NCI-H460 (cell line): ENCODE measurements at places on chromosomes 7 and 10.

DNA sequence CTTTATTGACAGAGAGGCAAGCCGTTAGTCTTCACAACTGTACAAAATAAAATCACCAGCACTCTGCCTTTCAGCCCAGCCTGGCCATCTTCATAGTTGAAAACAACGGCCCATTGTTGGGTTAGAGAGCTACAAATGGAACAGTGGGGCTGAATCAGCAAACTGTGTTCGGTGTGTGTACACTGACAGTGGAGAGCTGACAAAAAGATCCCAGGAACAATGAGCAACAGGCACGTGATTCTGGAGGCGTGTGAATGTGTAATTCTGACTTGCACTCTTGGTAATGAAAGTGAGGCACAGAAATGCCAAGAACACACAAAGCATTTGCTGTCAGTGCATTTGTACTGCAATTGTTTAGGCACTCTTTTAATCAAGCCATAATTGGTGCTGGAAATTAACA lies 303.7 kb downstream of the WDR11 start:
- DNase-seq, result no peak

GRCh38 chr7:40200791-40201190 lies 66.0 kb downstream of the SUGCT start:
- DNase-seq, result no peak

- DNase-seq, result peak; percentile 8
Observed at GRCh38 chr10:13526948-13527863, 1.6 kb downstream of the BEND7 start.

GRCh38 chr7:99016196-99016595 lies 127.7 kb downstream of the SMURF1 start:
- no peak for DNase-seq

- DNase-seq, result no peak
Observed at GRCh38 chr10:128751284-128751683, 625.1 kb upstream of the MKI67 start.

- no peak for DNase-seq
Observed at GRCh38 chr10:77548157-77548556, 89.5 kb downstream of the KCNMA1 start.

DNA sequence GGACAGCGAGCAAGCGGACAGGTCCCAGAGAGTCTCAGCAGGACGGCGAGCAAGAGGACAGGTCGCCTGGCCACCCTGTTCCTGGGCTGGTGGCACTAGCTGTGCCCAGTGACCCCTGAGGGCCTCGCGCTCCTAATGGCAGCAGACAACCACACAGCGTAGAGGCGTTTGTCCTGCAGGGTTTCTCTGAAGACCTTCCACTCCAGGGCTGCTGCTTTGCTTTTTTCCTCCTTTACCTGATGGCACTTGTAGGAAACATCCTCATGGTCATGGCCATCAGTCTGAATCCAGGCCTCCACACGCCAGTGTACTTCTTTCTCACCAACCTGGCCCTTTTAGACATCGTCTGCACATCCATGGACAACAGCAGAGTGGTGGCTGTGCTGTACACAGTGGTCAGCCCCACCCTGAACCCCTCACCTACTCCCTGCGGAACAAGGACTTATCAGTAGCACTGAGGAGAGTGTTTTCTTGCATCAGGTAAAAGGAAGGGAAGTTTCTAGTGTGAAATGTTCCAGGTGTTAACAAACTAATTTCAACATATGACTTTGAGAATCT lies 27.4 kb downstream of the SCART1 start:
- no peak for DNase-seq

GRCh38 chr10:107160866-107161265 lies 3.6 kb downstream of the SORCS1 start:
- no peak for DNase-seq

- no peak for DNase-seq
Observed at GRCh38 chr7:42914421-42915045, 2.7 kb upstream of the C7orf25 start.

DNA sequence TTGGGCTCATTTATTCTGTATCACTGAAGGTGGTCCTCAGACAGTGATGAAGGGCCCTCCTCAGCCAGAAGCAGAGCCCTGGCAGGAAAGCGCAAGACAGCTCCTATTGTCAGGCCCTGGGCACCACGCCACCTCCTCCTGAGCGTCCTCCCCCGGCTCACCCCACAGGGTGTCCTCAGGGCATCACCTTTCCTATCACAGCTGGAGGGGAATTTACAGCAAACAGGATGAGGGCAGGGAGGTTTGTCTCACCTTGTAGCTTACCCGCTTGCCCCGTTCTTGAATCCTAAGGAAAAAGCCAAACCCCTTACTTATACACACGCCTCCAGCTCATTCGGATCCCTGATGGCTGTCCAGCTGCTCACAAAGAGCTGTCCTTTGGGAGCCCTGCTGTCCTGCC lies 50.2 kb upstream of the LANCL2 start:
- no peak for DNase-seq

DNA sequence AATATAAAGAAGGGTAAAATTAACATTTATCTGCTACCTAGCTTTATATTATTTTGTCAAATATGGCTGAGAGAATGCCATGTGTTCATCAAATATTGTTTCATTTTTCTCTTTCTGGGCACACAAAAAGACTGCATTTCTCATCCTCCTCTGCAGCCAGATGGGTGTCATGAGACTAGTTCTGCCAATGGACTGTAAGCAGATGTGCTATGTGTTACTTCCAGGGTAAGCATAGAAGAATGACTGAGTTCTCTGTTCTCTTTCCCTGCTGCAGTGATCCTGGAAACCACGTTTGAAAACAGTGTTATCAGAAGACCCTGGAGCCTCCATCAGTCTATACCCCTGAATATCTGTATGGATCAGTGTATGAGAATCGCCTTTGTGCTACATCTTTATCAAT lies 24.1 kb upstream of the SLK start:
- no peak for DNase-seq

- DNase-seq, result no peak
Observed at GRCh38 chr7:76037310-76037709, 10.5 kb downstream of the STYXL1 start.

DNA sequence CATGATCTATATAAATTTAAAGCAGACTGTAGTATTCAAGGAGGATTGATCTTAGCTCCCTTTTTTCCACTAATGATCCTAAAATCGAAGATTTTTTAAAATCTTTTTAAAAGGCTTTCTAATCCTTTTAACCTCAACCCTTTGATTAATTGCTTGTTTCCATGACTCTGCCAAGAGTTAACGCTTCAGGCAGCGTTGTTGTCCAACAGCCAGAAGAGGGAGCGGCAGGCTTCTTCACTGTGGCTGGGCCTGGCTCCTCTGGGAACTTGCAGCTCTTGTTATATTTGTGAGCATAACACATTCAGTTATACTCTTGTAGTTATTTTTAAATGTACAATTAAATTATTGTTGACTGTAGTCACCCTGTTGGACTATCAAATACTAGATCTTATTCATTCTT lies 26.3 kb downstream of the CRCP start:
- DNase-seq, result peak; percentile 7

- no peak for DNase-seq
Observed at GRCh38 chr10:113127901-113128283, 177.8 kb downstream of the TCF7L2 start.

GRCh38 chr7:51700593-51701215 lies 384.1 kb upstream of the COBL start:
- DNase-seq, result no peak

DNA sequence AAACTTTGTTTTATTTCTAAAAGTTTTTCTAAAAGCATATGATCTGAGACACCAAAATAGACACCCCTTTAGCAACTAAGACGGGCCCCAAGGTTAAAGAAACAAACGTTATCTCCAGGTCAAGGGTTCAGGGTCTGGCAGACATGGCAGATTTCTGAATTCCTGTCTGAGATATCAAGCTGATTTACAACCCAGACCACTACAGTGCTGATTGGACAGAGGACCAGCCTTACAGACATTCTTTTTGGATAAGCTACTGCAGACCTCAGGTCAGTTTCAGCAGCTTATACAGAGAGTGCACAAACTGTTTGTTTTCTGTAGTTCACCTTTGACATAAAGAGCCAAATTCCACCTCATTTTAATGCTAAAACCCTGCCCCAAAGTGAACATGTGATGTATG lies 34.8 kb downstream of the SVOPL start:
- no peak for DNase-seq

GRCh38 chr7:147279964-147280374 lies 1163.4 kb downstream of the CNTNAP2 start:
- no peak for DNase-seq

GRCh38 chr7:24873944-24874343 lies 106.0 kb downstream of the OSBPL3 start:
- no peak for DNase-seq

- peak; percentile 68 for DNase-seq
Observed at GRCh38 chr7:92833766-92834506, 2.4 kb downstream of the CDK6 start.

DNA sequence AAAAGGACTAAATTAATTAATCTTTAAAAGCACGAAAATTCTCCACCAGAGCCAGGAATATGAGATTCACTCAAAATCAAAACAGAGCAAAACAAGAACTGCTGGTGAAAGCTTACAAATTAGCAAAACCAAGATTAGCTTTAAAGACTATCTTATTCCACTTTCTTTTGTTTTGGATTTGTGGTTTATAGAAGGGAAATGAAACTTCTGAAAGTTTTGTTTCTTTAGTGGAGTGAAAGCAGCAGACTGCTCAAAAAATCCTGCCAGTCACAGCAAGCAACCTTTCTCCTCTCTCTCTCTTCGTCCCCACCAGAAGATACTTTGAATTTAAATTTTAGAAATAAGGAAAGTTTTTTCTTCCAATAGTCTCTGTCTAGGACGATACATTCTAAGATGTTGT lies 7.8 kb downstream of the ACTA2 start:
- no peak for DNase-seq

- no peak for DNase-seq
Observed at GRCh38 chr7:71403202-71403946, 271.4 kb downstream of the GALNT17 start.

DNA sequence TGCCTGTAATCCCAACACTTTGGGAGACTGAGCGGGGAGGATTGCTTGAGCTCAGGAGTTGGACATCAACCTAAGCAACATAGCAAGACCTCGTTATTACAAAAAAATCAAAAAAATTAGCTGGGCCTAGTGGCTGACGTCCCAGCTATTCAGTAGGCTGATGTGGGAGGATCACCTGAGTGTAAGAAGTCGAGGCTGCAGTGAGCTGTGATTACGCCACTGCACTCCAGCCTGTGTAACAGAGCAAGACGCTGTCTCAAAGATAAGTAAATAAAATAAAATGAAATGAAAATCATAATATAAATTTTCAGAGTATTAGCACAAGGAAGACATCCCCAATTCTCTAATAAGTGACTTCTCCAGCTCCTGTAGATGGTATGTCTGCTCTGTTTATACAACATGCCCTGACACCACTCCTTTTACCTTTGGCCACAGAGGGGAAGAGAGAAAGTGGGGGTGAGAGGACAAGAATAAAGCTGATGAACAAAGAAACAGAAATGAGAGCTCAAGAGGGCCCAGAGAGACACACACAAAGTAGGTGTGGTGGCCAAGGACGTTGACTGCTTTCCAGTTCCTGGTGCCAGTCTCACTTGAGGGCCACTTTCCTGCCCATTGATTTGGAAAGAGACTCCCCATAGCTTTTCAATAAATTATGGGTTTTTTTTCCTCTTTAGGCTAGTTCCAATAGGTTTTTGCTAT lies 62.9 kb downstream of the PTTG1IP2 start:
- no peak for DNase-seq

DNA sequence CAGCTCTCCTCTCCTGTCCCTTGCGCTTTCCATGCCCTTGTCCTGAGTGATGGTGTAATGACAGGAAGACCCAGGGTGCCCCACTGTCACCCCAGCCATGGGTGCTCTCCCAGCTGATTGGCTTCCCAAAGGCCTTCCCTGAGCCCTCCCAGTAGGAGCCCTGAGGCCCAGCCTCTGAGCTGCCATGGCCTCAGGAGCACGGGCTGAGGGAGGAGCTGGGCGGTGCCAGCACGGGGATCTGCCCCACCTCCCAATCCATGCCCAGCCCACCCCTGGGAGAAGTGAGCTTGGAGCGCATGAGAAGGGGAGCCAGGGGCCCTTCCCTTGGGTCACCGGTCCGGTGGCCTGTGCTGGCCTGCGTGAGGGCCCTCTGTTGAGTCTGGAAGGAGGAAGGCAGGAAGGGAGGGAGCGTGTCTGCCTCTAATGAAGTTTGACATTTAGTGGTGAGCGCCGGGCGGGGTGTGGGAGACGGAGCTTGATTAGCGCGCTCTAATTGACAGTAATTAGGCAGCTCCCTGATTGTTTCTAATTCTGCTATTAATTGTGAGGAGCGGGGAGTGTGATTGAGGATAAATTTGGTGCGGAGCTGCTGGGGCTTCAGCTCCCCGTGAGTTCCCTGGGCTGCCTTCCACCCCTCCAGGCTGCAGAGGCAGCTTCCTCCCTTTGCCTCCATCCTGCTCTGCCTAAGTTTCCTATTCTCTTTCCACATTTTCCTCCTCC lies 28.3 kb downstream of the GBX1 start:
- no peak for DNase-seq

DNA sequence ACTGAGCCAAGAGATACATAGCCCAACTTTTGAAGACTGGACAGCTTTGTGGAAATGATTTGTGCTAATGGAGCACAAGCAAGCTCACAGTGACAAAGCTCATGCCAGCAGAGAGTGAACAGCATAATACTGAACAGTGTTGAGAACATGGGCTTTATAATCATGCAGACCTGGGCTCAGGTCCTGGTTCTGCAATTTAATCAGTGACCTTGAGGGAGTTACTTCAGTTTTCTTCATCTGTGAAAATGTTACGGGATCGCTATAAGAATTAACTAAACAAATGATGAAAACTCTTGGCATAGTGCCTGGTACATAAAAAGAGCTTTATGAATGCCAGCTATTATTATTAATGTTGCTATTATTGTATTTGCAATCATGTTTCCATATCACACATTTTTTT lies 690.5 kb upstream of the LRRN3 start:
- DNase-seq, result no peak

DNA sequence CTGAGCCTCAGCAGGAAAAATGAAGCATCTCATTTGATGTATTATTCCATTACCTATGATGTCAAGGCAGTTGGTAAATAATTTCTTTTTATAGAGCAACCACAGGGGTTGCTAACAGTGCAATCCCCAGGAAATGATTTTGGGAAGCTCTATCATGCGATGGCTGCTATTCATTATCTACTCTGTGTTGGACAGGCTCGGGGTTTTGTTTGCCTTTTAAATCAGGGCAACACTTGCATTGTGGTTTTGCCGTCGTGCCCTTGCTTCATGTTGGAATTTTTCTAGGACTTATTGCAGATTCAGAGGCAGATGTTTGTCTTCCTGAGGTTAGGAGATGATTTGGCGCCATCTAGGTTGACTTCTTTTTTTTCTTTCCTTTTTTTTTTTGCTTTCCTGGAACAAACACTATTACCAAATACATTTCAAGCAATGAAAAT lies 128.4 kb downstream of the BICC1 start:
- DNase-seq, result no peak

- no peak for DNase-seq
Observed at GRCh38 chr7:112157072-112157471, 49.1 kb downstream of the DOCK4 start.

DNA sequence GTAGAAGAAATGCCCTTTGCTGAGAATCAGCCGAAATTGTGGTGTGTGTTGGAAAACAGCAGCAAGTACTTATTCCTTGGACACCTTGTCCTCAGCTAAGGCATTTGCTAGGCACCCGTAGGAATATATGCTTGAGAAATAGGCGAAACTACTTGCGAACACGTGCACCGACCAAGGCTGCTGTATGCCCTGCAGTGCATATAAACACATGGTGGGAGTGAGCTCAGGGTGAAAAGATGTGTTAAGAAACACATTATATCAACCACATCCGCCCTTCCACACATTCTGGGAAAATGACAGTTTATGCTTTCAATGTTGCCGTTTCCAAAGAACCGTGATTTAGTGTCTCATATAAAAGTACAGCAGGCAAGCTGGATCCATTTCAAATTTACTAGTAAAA lies 199.2 kb downstream of the JCAD start:
- DNase-seq, result no peak

- peak; percentile 50 for DNase-seq
Observed at GRCh38 chr7:16644636-16645592, 640 bp downstream of the ANKMY2 start.
